DMS153 (cell line): ENCODE measurements at places on chromosomes 12 and 14.

- no peak for DNase-seq
Observed at GRCh38 chr12:24224401-24224800, 274.9 kb upstream of the SOX5 start.

DNA sequence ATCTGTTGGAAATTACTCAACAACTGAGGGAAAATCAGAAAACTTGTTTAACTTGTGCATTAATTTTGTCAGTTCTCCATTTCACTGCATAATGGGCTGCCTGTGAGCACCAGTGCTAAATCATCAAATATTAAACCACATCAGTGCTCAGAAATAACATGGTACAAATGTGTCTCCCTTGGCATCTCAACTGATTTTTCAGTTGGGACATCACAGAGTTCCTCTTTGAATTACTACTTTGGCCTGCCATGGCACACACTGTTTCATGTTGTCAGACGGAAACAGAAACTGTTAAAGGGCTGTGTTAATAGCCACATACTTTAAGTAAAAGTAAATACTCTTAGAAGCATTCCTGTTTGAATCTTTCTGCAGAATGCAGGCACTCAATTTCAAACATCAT is 42.1 kb upstream of the STRN3 start:
- DNase-seq, result no peak

DNA sequence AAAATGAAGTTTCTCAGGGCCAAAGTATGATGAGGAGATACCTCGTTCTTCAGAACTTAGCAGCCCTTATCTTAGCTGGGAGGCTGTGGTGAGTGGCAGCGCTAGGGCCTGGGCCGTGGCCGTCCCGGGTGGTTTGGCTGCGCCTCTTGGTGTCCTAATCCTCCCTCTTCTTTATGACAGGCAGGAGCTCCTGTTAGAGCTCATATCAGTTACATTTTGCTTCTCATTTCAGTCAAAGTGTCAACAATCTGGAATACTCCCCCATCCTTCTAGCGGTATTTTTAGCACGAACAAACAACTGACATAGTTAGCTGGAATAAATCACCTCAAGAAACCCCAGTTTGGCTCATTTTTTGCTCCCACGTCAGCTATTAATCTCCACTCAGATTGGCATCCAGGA is 188.8 kb downstream of the TTC7B start:
- DNase-seq, result no peak

DNA sequence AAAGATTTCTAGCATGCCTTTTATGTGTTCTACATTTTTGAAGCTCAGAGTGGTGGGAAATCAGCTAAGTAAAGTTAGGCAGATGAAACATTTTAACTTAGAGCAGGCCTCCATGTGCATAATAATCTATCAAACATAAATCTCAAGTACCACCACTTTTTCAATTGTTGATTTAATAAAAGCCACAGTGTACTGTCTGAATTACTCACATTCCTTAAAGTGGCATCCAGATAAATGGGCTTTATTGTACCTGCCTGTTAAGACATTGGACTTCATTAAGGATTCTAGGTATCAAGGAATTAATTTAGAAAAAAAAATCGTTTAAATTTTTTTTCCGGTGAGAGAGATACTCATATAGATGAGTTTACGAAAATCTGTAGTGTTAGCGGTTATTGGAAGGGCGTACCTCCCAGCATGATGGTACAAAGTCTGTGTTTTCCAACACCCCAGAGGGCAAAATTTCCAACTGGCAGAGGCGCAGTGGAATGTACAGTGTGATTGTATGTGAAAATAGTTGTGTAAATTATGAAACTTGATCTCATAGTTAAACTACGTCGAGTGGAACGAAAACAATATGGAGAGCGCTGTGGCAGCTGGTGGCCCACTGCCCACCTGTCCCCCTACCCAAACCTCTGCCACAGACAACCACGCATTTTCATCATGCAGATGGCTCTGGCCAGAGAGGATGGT is 25.0 kb downstream of the ELK3 start:
- no peak for DNase-seq

- no peak for DNase-seq
Observed at GRCh38 chr12:14264778-14265177, 100.7 kb upstream of the ATF7IP start.

DNA sequence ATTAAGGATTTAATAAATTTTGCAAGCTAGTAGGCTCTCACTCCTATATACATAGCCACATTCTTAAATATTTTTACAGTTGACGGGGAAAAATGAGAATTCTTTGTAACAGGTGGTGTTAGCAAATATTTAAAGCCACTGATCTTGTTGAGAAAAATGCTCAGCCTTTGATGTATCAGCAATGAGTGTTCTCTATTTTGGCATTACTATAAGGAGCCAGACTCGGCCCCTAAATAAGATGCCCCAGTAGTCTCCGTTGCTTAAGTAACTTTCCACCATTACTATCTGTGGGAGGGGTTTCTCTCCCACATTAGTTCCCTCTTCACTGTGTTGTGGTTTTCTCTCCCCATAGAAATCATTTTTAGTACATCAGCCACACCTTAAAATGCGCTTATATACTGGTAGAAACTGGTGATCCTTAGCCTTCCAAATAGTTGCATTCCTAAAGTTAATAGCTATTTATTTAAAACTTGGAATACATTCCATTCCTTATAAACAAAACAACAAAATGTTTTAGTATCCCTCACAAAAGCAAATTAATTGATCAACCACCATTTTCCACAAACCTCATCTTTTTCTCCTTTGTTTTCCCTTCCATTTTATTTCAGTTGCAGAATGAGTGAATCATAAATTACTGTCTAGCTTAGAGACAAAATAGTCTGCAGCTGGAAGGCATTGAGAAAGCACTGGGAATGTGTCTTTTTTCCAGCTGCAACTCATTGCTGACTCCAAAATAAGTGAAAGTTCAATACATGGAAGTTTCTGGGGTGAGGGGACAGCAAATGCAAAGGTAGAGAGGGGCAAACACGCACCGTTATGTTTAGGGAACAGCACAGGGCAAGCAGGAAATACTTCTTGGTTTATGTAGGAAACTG is 84.7 kb upstream of the FERMT2 start:
- no peak for DNase-seq

- peak; percentile 69 for DNase-seq
Observed at GRCh38 chr12:68405343-68405781, 73.2 kb upstream of the MDM1 start.

DNA sequence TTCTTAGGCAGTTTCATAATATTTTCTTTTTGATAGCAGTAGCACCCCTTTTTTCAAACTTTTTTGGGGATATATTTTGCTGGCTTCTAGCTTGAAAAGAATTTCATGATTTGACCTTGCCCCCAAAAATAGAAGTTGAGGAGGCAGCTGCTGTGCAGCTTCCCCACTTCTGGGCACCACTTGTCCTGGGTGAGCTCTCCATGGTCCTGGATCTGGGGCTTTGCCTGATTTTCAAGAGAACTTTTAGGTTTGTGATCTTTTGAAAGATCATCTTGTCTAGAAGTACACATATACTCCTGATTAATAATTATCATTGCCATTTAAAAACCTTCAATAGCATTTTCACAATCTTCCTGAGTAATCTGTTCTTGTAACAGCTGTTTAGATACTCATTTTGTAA is 271.6 kb downstream of the NPAS3 start:
- no peak for DNase-seq

- DNase-seq, result no peak
Observed at GRCh38 chr14:90781344-90781761, 34.9 kb downstream of the TTC7B start.

DNA sequence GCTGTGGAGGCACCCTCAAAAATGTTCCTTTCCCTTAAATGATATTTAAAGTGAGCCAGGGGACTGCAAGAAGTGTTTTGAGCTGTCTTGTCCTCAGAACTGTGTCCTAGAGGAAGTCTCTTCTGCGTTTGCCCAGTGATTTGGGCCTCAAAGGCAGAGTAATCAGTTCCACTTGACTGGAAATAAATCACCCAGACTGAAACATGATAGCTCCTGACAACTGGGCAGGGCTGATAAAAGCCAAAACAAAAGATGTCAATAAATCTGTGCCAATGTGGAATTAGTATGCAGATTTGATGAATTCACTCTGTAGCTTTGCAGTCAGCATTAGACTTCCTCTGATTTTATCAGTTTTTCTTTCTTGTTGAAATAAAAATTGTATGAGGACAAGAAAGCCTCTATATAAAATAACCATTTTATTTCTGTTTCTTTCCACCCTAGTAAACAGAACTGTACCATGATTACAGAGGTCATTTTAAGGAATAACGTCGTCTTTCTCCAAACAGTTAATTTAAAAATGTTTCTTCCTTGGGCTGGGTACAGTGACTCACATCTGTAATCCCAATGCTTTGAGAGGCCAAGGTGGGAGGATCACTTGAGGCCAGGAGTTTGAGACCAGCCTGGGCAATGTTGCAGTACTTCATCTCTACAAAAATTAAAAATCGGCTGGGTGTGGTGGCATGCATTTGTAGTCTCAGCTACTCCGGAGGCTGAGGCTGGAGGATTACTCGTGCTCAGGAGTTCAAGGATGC is 180.8 kb downstream of the ERC1 start:
- DNase-seq, result peak; percentile 75

- peak; percentile 77 for DNase-seq
Observed at GRCh38 chr12:116358893-116359761, 81.6 kb upstream of the MED13L start.

- DNase-seq, result no peak
Observed at GRCh38 chr12:3077572-3078081, 448 bp downstream of the TSPAN9 start.

GRCh38 chr14:20934148-20934762 is 21.0 kb upstream of the RNASE2 start:
- DNase-seq, result no peak

- DNase-seq, result no peak
Observed at GRCh38 chr14:90777830-90778485, 38.3 kb downstream of the TTC7B start.

DNA sequence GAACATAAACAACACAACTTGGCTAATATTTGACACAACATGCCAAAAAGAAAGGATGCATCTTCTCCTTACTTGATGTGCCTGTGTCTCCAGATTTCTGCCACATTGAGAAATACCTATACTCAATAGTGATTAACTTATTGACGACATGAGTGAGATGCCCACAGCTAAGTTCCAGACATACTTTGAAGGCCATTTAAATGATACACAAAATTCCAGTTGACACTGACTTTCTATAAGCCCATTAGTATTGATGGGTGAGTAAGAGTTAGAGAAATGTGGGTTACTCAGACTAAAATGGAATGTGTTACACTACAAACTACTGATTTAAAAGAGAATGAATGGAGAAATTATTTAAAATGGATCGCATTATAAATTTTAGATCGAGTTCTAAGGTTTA is 838.2 kb upstream of the MGAT4C start:
- no peak for DNase-seq

DNA sequence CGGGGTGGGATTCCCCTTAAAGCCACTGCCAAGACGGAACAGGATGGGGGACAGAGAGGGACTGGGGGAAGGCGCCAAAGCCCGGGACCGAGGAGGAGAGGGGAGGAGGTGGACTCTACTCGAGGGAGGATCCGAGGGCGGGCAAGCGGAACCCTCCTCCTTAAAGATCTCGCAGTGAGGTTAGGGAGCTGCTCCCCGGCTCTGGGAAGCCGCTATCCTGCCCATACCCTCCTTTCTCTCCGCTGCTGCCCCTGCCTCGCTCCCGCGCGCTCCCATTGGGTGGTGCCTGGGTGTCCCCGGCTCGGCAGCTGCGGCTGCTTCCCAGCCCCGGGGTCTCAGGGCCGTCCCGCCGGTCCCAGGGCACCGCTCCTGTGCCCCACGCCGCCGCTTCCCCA is 16.4 kb downstream of the KRT18 start:
- no peak for DNase-seq

DNA sequence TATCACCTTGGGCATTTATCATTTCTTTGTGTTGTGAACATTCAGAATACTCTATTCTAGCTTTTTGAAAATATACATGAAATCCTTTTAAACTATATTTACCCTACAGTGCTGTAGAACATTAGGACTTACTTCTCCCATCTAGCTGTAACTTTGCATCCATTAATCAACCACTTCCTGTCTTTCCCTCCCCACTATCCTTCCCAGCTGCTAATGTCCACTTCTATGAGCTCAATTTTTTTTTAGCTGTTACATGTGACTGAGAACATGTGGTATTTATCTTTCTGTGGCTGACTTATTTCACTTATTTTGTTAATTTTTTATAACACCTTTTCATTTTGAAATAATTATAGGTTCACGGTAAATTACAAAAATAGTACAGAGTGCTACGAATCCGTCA is 136.0 kb downstream of the LMNTD1 start:
- no peak for DNase-seq

DNA sequence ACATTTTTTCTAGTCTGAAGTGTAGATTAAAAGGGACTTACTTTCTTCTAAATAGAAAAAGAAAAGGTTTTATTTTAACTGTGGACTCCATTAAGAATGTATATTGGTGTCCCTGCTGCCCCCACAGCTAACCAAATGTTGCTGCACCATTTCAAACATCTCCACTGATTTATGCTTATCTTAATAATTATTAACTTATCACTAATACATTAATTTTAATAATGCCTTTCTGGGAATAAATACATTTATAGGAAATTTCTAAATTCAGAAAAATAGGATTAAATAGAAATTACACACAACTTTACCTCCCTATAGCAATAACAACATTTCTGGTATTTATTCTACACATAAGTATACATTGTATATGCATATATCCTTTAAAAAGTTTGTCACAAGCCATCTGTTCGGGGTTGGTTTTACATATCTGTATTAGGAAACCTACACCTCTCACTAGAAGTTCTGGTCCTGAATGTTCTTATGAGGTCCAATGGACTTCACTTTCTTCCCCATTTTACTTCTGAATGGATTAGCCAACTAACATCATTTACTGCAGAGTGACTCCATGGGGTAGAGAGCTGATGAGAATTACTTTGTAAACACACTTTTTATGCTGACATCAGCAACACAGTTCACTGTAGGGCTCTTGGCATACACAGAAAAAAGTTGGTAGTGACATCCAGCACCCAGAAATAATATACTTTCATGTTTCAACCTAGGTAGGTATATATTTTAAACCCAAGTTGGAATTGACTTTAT is 9.4 kb upstream of the SELPLG start:
- no peak for DNase-seq

DNA sequence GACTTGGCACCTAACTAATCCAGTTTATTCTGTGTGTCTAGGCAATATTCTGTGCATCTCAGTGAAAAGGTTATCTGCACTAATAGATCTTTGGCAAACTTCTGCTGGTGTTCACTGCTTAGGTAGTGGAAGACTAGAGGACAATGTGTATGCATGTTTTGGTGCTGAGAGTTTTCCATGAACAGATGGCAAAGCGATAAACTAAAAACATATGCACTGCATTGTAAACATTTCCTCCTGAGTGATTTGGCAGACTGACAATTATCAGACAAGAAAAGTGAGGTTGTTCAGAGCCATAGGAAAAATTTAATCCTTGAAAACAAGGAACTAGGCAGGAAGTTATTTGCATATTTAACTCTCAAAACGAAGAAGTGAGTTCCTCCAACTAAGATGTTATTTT is 400.4 kb downstream of the ATP23 start:
- DNase-seq, result peak; percentile 85
